ENCODE measurements at places on chromosomes 16 and 17.
A peak's percentile ranks its signal among the peaks of the same experiment; 100 is the strongest.

DNA sequence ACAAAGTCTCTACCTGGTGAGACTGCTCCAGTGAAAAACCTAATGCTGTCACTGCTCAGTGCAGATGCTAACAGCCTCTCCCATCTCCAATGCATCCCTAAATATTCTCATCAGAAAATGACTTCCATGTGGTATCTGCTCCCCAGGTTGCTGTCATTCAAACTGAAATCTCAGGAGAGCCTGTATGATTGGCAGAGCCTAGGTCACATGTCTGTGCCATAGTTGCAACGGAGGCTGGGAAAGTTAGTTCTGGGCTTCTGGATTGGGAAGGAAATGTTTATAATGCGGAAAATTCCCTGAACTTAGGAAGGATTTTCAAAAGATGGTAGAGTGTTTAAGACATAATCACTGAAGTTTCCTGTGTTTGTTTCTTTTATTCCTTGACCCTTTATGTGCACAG, 206.4 kb upstream of the ZKSCAN2 start:
- DNase-seq: no peak

DNA sequence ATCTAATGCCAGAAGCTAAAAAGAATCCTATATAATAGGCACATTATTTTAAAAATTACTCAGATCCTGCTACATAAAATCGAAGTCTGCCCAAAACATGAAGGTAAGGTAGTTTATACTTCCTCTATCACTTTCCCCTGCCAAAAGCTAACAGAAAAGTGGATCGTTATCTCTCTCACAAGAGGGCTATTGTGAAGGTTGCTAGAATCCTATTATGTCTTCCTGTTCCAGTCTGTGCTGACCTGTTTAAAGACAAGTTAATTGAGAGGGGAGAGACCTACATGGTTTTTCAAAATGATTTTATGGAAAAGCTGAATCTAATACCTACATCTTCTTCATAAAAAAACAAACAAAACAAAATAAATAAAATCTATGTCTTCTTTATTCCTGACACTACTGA, 1410.9 kb upstream of the CDH8 start:
- DNase-seq: no peak

- DNase-seq: no peak
Measured at GRCh38 chr16:17261197-17261858, 209.4 kb downstream of the XYLT1 start.

DNA sequence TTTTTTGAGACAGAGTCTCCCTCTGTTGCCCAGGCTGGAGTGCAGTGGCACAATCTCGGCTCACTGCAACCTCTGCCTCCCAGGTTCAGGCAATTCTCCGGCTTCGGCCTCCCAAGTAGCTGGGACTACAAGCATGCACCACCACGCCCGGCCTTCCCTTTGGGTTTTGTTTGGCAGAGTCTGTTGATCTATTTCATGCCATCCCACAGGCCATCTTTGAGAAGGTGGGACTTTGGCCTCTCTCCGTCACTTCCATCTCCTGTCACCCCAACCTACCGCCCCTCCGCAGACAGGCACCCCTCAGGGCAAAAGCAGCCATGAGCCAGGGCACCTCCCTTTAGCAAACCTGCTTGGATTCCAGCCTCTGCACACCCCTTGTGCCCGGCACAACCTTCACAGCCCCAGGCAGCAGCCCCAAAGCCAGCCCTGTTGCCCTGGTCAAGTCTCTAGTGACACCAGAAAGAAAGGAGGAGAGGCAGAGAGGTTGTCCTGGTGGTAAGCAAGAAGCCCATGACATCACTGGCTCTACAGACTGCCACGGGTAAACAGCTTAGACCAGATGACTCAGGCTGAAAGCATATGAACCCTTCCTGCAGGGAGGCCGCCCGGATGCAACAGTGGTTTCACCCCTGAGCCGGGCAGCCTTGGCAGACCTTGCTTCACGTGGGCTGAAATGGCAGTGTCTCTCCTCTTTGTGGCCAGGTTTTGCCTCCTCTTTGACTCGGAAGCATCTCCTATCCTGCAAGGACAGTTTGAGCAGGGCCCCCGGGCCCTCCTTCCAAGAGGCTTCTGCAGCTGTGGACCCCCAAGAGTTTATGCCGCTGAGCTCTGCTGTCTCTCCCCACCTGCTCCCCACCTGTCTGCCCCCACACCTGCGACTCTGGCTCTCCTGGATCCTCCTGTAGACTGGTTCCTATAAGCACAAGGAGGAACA, 8.1 kb upstream of the TIMP2 start:
- no peak for DNase-seq

DNA sequence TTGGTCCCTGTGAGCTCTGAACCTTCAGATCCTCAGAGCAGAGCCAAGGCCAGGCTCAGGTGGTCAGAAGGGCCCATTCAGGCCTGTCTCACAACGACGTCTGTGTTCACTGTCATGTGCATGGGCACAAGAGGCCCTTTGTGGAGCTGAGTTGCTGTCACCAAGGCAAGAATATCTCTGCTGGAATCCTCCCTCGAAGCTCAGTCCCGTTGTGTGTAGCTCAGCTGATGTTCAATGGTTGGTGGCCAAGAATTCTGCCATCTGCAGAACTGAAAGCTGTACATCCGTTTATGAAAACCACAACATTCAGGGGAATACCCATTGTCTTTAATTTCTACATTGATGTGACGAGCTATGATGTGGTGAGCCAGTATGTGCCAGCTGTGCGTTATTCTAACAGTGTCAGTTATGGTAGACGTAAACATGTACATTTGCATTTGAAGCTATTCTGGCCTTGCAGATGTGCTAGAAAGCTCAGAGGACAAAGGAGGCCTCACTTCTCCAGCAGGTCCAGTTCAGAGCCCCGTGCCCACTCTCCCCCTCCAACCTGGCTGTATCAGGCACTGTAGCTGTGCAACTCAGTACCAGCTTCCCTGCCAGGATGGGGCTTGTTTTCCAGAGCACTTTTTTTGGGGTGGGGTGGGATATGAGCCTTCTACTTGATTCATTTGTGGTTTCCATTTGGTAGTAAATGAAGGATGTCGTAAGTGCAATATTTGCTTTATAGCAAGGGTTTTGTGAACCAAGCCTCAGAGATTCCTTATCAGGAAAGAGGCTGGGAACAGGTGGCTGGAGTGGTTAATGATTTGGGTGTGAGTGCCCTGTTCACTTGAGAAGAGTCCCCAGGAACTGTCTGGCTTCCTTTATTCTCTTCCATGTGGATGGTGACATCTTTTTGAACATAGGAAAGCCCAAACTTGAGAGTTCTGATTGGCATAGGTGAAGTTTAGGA, 56.1 kb downstream of the B9D1 start:
- peak; percentile 90 for DNase-seq

DNA sequence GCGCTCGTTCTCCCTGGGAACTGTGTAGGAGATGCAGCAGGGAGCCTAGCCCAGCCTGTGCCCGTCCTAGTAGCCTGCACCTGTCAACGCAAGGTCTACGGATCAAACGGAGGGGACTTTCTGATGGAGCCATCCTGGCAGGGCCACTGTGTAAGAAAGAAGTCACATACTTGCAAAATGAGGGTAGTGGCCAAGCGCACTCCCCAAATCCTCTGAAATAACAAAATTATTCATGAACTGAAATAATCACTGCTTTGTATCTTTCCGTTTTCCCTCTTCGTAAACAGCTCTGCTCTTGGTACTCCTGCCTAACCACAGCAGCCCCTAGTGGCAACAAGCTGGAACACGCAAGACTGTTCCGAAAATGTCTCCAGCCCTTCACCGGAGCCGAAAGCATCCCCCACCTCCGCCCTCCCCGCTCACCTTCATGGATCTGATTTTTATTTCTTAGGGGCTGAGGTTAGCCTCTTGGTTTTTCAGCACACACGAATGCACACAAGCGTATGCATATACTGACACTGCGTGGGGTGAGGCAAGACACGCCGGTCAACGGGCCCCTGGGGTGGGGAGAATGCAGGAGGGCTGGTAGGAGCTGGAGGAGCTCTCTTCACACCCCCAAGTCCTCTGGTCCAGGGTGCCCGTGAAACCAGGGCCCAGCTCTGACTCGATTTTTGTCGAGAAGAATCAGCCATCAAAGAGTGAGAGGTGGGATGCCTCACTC, 100.8 kb downstream of the ABCC12 start:
- DNase-seq: peak; percentile 14

GRCh38 chr17:35189291-35189690, 4.9 kb downstream of the SLC35G3 start:
- no peak for DNase-seq

DNA sequence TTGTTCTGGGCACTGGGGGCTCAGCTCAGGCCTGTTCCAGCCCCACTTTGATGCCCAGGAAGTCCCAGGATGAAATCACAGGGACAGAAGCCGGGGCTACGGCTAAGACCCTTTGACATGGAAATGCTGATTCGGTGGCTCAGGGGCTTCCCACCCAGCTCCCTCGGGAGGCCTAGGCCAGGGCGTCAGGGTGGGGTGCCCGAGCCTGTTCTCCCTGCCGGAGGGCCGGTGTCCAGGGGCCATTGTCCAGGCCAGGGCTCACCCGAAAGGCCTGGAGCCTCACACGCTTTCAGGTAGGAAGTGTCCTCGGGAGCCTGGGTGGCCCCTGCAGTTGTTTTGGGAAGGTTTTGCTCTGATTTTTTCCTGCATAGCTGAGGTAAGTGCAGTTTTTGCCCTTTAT, 34.0 kb downstream of the METRNL start:
- DNase-seq: no peak

DNA sequence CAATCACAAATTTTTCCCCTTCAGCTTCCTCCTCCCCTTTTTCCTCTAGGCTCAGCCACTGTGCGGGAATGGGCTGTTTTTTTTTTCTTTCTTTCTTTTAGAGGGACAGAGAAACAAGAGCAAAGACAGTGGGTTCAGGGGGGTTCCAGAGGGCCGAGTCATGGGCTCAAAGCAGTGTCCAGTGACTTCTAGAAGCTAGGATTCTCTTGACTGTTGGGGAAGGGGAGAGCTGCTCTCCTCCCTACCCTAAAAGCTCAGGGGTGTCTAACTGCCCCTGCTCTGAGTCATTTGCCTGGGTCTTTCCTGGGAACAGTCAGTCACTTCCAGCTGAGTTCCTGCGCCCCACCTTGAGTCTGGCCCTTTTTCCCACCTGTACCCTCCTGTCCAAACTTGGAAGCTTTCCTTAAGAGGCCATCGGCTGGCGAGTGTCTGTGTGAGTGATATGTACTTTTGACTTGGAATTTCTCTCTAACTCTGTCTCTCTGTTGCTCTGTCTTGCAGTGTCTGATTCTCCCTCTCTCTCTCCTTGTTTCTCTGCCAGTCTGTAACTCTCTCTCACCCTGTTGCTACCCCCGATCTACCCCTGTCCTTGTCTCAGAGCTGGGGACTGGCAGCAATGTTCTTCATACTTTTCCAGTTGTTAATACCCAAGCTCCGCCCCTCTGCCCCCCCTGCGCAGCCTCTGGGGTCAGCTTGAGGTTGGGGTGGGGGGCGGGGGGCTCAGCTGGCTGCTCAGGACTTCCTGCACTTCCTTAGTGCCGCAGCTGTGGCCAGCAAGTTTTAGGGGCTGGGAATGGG, 2.4 kb downstream of the THRA start:
- no peak for DNase-seq

GRCh38 chr16:24858219-24859041, 12.7 kb downstream of the SLC5A11 start:
- DNase-seq: peak; percentile 18

DNA sequence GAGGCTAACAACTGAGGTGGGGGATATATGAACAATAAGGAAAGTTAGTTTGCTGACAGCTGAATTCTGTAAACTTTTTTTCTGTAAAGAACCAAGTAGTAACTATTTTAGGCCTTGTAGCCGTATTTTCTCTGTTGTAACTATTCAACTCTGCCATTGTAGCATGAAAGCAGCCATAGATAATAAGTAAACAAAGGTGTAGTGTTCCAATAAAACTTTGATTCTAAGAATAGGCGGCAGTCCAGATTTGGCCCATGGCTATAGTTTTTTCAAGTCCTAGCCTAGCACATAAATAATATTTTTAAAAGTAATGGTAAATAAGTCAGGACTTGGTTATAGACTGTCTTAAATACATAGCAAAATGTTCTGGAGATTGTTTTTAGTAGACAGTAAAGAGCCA, 142.0 kb downstream of the STXBP4 start:
- no peak for DNase-seq

- DNase-seq: no peak
Measured at GRCh38 chr17:6559753-6560215, 3.4 kb upstream of the PITPNM3 start.

- no peak for DNase-seq
Measured at GRCh38 chr16:84832488-84833143, 12.8 kb downstream of the CRISPLD2 start.

DNA sequence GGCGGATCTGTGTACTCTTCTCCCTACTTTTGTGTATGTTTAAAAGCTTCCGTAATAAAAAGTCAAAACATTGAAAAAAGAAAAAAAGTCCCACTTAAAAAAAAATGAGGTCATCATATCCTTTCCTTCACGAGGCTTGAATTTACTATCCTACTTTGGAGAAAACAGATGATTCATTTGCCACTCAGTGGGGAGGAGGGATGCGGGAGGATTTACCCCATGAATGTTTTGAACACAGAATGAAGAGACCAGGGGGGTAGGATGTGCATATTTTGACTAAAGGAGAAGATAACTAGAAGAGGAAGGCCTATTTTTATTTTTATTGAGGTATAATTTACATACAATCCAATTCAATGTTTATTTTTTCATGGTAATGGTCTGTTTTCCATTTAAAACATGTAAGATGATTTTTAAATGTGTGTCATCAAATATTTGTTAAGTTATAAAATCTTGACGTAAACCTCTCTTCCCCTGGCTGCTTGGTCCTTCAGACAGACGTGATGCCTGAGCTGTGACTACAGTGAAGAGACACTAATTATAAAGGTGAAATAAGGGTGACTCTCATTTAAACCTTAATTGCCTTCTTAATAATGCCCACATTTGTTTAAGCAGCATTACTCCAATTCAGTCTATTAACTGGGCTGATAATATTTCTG, 135.4 kb upstream of the AXIN2 start:
- no peak for DNase-seq

DNA sequence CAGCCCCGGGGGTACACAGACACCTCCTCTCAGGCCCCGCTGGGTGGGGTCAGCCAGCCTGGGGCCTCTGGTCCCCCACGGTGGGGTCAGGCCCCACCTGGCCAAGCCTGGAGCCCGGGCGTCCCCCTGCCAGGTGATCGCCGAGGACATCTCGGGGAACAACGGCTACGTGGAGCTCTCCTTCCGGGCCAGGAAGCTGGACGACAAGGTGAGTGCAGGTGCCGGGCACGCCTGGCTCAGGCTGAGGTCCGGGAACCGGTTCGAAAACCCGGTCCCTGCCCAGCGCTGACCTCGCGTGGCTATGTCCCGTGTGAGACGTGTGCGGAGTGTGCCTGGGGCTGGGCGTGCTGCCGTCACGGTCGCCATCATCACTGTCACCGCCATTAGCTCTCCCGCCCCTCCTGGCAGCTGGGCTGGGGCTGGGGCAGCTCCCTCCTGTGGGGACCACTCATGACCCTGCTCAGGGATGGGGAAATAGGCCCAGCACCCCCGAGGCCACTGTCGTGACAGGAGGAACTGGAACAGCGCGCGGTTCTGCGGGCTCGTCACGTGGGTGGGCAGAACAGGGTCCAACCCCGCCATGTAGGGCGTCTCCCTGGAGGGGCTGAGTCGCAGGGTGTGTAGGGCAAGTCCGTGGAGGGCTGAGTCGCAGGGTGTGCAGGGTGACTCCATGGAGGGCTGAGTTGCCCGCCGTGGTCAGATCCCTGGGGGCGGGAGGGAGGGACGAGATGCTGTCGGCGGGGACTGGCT, 8.5 kb downstream of the CPNE7 start:
- DNase-seq: no peak

- DNase-seq: no peak
Measured at GRCh38 chr17:55452139-55452790, 30.6 kb upstream of the MMD start.

GRCh38 chr17:47324224-47325020, 667 bp downstream of the EFCAB13 start:
- peak; percentile 87 for DNase-seq

GRCh38 chr17:41082626-41083025, 1.3 kb upstream of the KRTAP4-7 start:
- no peak for DNase-seq
